HS-27A (cell line): ENCODE measurements at places on chromosomes 12 and 14.

- no peak for DNase-seq
Measured at GRCh38 chr12:26704684-26705460, 128.1 kb downstream of the ITPR2 start.

DNA sequence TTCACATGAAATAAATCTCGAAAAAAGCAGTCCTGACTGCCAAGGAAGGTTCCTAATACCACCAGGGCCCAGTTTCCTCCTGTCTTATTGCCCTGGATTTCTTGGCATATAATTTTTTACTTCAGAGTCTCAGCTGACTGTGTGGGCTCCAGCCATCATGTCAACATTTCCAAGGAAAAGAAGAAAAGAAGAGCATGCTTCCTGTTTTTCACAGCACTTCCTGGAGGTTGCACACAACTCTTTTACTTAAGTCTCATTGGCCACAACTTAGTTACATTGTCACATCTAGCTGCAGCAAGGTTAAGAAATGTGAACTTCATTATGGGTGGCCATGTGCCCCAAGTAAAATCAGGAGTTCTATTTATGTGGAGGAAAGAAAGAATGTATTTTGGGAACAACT lies 24.3 kb downstream of the DACT1 start:
- DNase-seq = no peak

- DNase-seq = no peak
Measured at GRCh38 chr12:126353604-126354003, 1288.4 kb downstream of the AACS start.

- no peak for DNase-seq
Measured at GRCh38 chr12:94970560-94970959, 32.9 kb downstream of the NDUFA12 start.

GRCh38 chr14:40413136-40413535 lies 980.9 kb upstream of the FBXO33 start:
- DNase-seq = no peak

- no peak for DNase-seq
Measured at GRCh38 chr12:105761075-105761474, 377.7 kb downstream of the NUAK1 start.

GRCh38 chr12:90473831-90474230 lies 481.1 kb downstream of the CCER1 start:
- no peak for DNase-seq

DNA sequence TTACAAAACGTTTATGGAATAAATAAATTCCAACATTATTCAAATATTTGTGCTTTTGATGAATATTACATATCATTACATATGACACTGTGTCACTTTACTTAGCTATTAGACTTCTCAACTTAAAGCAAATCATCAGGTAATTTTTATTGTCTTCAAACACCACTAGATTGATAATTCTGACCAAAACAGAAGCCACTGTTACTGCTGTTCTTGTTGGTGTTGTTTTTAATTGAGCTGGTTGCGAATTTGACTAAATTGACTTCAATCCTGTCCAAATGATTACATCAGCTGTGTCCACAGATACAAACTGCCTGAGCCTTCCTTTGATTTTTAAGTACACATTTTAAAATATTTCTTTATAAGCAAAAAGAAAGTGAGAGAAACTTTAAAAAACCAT lies 29.2 kb downstream of the PRKD1 start:
- DNase-seq = no peak

DNA sequence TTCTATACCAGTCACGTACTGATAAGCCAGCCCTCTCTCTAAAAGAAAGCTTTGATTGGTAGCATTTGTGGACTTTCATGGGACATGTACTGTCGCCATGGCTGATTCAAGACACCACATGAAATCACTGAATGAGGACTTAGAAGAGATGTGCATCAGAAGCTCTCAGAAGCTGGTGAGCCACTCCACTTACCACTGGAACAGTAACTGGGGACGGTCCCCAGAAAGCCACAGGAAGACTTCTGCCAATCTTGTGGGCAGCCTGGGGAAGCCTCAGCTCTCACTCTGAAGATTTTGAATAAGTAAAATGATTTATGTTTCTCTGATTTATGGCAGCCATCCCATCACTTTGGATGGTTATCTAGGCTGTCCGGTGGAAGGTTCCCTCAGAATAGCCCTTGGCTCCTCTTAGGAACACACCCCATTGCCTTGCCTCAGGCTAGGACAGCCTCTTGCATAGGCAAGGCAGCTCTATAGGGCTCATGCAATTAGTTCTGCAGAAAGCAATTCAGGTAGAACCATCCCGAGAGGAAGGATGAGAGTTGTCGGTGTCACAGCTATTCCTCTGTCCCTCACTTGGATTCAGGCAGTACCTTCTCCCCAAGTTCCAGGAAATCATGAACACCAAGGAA lies 9.8 kb downstream of the DHRS1 start:
- no peak for DNase-seq
